ENCODE measurements at places on chromosomes 2 and 18.

GRCh38 chr2:73993778-73994177 lies 9.1 kb downstream of the TET3 start:
- no peak for DNase-seq

GRCh38 chr2:197613509-197613987 lies 61.8 kb downstream of the RFTN2 start:
- DNase-seq, result no peak

DNA sequence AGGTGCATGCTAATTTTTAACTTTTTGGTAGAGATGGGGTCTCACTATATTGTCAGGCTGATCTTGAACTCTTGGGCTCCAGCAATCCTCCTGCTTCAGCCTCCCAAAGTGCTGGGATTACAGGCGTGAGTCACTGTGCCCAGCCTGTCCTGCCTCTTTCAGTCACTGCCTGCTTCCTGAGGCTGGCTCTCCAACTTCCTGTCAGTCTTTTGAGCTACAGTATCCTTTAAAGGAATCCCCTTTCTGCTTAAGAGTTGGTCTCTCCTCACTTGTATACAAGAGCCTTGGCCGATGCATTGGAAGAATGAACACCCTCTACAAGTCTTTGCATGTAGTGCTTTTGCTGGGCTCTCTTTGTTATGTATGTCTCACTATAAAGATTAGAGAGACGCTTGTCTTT lies 88.4 kb upstream of the SMAD2 start:
- DNase-seq, result no peak

DNA sequence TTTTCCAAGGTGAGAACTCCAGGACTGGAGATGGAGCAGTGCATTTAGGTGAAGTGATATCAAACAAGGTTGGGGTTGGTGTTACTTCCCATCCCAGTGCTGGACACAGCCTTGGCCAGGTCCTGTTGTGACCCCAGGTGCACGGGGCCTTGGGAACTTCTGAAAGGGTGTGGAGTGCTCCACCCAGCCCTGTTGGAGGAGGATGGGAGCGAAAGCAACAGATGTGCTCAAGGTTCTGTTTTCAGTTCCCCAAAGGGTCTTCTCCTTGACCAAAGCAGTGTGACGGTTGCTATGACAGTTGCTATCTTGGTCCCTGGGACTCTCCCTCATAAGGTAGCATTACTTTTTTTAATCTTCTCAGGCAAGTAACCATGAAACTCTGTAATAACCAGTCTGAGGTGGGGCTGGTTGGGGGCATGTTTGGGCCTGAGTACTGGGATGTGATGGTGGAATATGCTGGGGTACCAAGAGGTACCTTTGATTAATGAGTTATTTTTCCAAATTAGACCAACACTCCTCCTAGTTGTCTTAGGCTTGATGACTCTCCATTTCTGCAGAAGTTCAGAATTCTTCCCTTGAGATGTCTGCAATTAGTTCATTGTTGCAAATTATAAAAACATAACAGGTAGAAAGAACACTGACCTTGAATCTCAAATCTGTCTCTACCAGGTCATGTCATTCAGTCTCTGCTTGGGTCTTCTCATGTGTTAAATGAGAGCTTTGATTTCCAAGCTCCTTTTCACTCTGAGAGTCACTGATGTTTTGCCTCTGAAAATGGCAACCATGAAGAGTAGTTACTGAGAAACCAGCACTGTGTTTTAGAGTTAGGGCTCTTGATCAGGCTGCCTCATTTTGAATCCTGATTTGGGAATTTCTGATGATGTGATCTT lies 154.5 kb downstream of the RPIA start:
- no peak for DNase-seq

DNA sequence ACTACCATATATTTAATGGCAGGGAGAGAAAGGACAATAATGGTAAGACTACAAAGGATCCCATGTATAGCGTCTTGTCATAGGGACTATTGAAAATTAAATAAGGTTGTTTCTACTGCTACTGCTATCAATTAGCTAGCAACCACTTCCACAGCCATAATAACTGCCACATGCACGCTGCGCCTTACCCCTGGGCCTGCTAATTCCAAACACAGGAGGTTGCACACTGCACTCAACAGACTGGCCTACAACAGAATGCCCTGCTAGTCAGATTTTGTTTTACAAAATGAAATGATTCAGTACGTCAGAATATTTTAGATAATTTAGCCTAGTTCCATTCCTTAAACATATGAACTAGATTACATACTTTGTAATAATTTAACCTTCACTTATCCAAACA lies 121.0 kb upstream of the SMAD7 start:
- no peak for DNase-seq

DNA sequence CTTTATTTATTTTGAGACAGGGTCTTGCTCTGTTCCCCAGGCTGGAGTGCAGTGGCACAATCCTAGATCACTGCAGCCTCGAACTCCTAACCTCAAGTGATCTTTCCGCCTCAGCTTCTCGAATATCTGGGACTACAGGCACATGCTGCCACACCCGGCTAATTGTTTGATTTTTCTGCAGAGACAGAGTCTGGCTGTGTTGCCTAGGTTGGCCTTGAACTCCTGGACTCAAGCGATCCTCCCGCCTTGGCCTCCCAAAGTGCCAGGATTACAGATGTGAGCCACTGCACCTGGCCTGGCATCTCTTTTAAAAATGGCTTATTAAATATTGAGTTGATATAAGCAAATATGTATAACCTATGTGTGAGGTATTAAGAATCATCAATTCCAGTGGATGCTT lies 209.5 kb downstream of the FAM210A start:
- DNase-seq, result no peak

DNA sequence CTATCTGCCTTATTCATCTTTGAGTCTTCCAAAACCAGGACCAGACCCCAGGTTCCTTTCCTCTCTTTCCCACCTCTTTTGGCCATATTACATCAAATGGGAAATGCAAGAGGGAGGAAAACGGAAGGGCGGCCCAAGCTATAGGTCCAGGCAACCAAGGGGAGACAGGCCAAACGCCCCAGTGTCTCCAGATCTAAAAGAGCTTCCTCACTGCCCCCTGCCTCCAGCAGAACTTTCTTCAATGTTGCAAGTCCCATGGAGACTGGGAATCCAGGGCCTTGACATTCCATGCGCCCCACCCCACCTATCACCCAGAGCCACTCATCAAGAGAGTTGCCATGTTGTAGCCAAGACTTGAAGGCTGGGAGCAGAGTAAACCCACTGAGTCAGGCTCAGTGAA lies 15.4 kb downstream of the TNS1 start:
- no peak for DNase-seq

DNA sequence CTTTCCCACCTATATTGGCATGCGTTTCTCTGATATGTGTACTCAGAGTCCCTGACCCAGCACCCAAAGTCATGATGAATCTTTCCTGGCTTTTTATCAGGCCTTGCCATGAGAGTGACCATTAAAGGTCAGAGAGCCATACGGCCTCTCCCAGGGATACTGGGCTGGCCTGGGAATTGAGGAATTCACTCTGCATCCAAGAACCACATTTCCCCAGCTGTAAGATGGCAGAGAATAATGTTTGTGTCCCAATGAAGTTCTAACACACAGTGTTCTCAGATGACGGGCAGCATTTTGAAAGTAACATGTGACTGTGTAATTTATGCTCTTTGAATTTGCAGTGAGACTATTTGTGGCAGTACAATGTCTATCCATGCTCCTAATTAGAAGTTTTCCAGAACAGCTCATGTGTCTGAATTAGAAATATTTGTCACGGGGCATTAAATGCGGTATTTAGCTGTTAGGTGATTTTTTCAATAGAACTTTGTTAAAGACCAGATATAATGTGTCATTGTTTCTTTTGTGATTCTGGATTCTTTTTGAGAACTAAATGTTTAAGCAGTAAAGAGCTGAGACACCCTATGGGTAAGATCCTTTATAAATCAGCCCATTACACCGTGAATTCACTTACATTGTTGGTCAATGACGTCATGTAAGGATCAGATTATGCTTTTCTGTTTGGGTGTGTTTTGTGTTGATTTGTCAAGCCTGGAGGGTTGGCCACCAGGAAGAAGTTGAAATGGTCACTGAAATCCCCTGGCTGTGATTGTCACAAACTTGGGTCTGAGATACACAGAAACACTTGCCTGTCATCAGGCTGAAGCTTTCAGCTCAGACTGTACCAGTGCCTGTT lies 7.3 kb upstream of the SLC3A1 start:
- DNase-seq, result no peak

DNA sequence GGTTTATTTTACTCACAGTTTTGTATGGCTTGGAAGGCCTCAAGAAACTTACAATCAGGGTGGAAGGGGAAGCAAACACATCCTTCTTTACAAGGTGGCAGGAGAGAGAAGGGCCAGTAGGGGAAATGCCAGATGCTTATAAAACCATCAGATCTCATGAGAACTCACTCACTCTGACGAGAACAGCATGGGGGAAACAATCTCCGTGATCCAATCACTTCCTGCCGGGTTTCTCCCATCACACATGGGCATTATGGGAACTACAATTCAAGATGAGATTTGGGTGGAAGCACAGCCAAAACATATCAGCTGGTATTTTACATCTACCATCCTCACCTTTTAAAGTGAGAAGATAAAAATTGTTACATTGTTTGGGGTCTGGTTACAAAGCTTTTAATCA lies 427.9 kb upstream of the CDH7 start:
- DNase-seq, result no peak

Data from fibroblast of skin of left quadriceps (primary cell).